ENCODE measurements at places on chromosomes 6 and 20. TPM values are rescaled to one million over a fixed set of nuclear protein-coding genes. Genes with fewer than 3 reads are reported as not detected.

DNA sequence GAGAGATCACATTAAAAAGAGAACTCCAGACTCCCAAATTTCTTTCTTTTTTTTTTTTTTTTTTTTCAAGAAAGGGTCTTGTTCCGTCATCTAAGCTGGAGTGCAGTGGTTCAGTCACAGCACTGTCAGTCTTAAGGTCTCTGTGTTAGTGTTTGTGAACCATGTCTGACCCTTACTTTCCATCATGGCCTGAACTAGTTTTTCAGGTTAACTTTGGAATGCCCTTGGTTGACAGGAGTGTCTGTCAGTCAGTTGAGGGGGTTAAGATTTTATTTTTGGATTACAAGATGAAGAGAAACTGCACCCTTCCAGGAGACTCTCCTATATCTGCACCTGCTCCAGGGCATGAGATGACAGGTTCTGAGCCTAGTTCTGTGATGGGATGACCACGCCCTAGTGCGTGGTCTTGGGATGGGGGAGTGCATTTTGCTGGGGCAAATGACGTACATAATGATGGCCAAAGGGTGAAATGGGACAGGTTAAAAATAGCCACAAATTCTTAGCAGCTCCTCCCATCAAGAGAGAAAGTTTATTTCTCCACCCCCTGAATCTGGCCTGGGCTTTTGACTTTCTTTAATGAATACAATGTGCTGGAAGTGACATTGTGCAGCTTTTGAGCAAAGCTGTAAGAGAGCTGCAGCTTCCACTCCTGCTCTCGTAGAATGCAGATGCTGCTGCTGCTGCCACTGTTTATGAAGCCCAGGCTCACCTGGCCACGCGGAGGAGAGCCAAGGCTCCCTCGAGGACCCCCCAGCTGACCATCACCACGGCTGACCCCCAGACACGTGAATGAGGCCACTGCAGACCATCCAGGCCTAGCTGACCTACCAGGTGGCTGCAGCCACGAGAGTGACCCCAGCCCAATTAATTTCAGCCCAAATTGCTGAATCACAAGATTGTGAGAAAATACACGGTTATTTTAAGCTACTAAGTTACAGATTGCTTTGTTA is 29.7 kb upstream of the FAM50B start:
- no peak for DNase-seq

- DNase-seq, result no peak
These were observed 8.5 kb downstream of the L3MBTL3 start for GRCh38 chr6:130026859-130027258.

DNA sequence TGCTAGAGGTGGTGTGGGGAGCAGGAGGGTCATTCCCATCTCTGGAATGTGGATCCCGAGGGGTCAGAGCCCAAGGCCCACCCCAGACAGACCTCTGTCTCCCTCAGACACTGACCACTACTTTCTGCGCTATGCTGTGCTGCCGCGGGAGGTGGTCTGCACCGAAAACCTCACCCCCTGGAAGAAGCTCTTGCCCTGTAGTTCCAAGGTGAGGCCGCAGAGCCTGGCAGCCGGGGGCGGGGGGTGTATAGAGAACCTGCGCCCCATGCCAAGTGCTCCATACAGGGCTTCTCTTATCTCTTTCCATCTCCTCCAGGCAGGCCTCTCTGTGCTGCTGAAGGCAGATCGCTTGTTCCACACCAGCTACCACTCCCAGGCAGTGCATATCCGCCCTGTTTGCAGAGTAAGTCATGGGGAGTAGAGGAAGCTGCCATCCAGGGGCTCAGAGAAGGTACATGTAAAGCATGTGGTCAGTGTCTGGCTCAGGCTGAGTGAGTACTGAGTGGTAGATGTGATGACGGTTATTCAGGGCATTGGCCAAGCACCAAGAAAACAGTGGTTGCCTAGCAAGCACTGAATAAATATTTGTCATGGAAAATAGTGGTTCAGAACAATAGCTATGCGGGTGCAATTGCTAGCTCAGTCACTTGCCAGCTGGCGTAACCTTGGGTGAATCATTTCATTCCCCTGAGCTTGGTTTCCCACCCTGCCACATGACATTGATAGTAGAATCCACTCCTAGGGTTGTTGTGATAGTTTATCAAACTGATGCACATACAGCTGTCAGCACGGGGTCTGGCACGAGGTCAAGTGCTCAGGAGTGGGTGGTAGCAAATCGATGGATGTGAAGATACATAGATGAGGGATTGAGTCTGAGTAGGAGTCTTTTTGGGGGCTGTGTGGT is 3.5 kb downstream of the PIGT start:
- DNase-seq, result no peak

The TREML1 gene
- total RNA-seq, result not detected

The PRSS35 gene
- total RNA-seq, result 0.31 TPM

- no peak for DNase-seq
These were observed 28.7 kb downstream of the PTPRK start for GRCh38 chr6:128491610-128492206.

- DNase-seq, result no peak
These were observed 1321.1 kb upstream of the GJE1 start for GRCh38 chr6:140811642-140812041.

- no peak for DNase-seq
These were observed 660.4 kb upstream of the FLRT3 start for GRCh38 chr20:14997791-14998190.
